ENCODE measurements at places on chromosomes 4 and X.

- no peak for DNase-seq
Observed at GRCh38 chrX:154010330-154011087, 9.2 kb downstream of the IRAK1 start.

GRCh38 chr4:140363051-140363450, 10.4 kb upstream of the SCOC start:
- no peak for DNase-seq

- no peak for DNase-seq
Observed at GRCh38 chr4:87097075-87097474, 123.3 kb downstream of the KLHL8 start.

GRCh38 chr4:37908488-37909331, 17.8 kb downstream of the TBC1D1 start:
- no peak for DNase-seq

- no peak for DNase-seq
Observed at GRCh38 chr4:4217113-4217512, 9.6 kb downstream of the OTOP1 start.

- DNase-seq, result no peak
Observed at GRCh38 chrX:44503560-44503959, 39.1 kb downstream of the FUNDC1 start.

DNA sequence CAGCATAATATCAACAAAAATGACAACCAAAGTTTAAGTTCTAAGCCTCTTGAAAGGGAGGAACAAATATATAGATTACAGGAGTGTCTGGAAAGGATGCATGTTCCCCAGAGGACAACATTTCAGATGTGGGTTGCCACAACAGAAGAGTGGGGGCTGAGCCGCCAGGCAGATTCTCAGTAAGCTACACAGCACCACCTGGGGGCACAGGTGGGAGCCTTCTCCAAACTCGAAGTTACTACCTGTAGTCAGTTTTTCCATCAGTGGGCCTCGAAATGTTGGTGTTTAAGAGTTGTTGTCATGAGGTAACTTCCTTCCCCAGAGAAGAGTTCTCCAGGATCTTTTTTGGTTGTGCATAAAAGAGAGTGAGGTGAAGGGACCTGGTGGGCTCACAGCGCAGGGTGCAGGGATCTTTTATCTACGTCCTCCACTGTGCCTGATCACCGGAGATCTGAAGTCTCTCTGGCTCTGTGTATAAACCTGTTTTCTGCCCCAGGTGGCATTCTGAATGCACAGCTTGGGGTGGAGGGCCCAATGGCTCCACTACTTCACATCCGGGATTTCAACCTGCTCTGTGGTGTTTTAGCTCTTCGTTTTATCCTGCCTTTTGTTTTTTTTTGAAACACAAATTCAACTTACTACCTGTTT, 58.4 kb upstream of the STS start:
- no peak for DNase-seq

DNA sequence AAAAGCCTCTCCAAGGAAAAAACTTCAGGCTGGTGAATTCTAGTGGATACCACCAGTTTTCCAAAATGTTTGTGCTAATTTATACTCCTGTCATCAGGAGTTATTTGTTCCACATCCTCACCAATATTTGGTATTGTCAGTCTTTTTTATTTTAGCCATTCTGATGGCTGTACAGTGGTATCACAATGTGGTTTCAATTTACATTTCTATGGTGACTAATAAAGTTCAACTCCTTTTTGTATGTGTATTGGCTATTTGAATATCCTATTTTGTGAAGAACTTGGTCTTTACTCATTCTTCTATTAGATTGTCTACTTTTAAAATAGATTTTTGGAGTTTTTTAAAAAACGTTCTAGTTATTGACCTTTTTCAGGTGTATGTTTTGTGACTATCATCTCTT, 33.0 kb upstream of the FRAS1 start:
- DNase-seq, result no peak

GRCh38 chrX:79290596-79290995, 76.5 kb downstream of the ITM2A start:
- no peak for DNase-seq

GRCh38 chr4:1048773-1049590, 37.6 kb downstream of the FGFRL1 start:
- no peak for DNase-seq

- no peak for DNase-seq
Observed at GRCh38 chrX:55867181-55867651, 149.7 kb downstream of the RRAGB start.

- DNase-seq, result no peak
Observed at GRCh38 chr4:176539091-176539784, 219.5 kb downstream of the SPCS3 start.

GRCh38 chrX:110759785-110760184, 35.8 kb downstream of the CHRDL1 start:
- DNase-seq, result no peak

GRCh38 chr4:13860126-13860525, 232.6 kb upstream of the BOD1L1 start:
- DNase-seq, result no peak

- DNase-seq, result no peak
Observed at GRCh38 chr4:7626531-7626930, 191.8 kb upstream of the PSAPL1 start.

DNA sequence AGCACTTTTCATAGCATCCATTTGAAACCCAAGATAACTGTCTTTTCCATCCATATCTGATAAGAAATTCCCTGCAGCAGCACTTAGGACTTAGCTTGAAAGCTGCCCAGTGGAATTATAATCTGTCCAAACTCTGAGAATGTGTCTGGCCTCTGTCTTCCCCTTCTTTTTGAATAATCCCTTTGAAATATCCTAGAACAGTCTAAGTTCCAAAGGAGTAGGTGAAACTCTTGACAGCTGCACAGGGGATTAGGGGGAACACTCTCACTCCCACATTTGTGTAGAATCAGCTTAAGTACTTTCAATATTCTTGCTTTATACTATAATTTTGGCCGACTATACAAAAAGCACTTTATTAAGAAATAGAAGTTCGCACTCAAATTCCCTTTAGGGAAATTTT, 157.7 kb downstream of the PAPSS1 start:
- DNase-seq, result no peak

GRCh38 chr4:104330125-104330905, 164.4 kb downstream of the CXXC4 start:
- DNase-seq, result no peak

GRCh38 chrX:14963447-14964236, 90.4 kb downstream of the MOSPD2 start:
- DNase-seq, result no peak

GRCh38 chrX:66163447-66163846, 600 bp upstream of the HEPH start:
- DNase-seq, result no peak

Measured in GDM1 (cell line).